ENCODE measurements at places on chromosomes 4 and X.

DNA sequence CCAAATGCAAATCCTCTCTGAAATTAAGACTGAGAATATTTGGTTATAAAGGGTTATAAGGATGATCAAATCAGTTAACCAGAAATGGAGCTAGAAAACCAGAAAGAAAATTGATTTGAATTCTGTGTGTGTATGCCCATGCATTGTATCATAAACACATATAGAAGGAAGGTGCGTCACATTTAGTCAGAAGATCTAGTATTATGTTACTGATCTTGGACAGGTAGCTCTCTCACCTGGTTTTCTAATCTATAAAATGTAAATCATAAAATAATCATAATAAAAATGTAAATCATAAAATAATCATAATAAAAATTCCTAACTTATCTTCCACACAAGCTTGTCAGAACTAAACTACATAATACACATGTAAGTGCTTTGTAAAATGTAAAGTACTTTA, 78.8 kb downstream of the BMP3 start:
- DNase-seq, result no peak

DNA sequence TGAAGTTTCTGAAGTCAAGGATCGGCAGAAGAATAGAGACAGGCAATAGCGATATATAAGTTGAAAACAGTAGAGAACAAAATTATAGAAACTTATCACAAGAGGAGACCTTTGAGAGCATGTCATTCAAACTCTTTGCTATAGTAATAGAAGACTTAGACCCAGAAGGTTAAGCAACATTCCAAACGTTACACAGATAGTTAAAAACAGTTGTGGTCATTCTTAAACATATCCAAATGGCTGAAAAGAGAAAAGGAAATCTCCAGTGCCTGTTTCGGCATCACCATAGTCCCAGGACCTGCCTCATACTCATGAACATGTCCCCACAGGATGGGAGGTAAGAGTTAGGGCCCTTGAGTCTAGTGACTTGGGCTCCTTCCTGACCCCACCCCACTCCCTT, 258.1 kb upstream of the NOCT start:
- no peak for DNase-seq

DNA sequence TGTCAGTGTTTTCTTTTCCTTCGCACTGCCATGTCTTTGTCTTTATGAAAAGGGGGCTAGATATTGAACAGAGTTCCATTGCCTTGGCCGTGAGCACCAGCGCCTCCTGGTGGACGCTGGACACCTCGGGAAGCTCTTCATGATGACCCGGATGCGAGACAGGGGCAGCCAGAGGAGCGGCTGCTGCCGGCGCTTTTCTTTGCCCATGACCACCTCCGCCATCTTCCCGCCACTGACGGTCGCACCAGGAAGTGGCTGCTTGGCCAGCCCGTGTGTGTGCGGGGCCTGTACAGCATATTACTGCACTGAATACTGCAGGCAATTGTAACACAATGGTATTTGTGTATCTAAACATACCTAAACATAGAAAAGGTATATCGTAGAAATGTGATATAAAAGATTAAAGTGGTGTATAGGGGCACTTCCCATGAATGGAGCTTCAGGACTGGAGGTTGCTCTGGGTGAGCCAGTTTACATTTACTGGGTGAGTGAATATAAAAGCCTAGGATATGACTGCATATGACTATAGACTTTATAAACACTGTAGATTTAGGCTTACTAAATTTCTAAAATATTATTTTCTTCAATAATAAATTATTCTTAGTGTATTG, 15.8 kb upstream of the GRIA2 start:
- DNase-seq, result peak; percentile 29

- DNase-seq, result peak; percentile 86
These were observed 20.2 kb downstream of the WDR1 start for GRCh38 chr4:10096201-10096977.

- no peak for DNase-seq
These were observed 508.1 kb upstream of the ARX start for GRCh38 chrX:25523574-25524540.

DNA sequence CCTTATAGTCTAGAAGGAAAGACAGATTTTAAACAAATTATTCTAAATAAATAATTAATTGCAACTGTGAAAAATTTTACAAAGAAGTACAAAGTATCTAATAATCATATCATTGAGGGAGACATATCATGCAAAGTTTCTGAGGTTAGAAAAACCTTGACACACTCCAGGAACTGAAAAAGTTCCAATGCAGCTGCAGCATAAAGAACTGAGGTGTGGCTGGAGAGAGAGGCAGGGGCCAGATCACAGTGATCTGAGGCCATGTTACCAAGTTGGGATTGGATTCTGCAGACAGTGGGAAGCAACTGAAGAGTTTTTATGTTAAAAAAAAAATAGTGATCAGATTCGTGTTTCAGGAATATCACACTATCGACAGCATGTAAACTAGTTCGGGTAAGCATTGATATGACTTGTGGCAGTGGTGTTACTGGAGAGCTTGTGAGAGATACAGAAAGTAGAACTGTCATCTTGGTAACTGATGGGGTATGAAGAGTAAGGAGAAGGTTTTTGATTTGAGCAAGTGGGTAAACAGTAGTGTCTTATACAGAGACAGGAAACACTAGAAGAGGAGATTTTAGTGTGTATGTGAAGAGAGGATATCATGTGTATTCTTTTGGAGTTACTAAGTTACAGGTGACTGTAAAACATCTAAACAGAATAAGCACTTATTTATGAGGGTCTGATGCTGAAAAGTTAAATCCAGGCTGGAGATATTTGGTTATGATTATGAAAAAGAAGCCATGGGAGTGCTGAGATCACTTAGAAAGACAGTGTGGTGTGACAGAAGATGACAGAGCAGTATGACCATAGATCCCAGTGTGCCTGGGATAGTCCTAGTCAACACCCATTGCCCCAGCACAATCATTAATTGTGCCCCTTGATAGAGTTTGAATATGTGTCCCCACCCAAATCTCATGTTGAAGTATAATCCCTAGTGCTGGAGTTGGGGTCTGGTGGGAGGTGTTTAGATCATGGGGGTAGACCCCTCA, 15.6 kb upstream of the SPRY1 start:
- DNase-seq, result no peak

DNA sequence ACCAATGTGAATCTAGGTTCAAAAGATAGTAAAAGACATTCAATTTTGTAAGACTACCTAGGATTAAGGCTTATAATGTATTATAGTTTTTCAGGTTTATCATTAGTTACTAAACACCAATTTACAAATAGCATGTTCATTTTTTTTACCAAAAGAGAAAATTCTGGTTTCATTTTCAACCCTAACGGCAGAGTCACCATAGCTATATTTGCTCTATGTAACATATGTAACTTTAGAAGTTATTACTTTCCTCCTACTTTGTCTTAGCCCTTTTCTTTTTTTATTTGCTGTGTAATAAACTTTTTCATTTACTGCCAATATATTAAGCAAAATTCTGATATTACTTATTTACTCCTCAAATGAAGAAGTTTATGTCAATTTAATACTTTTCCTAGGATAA, 639.6 kb downstream of the ARAP2 start:
- no peak for DNase-seq

DNA sequence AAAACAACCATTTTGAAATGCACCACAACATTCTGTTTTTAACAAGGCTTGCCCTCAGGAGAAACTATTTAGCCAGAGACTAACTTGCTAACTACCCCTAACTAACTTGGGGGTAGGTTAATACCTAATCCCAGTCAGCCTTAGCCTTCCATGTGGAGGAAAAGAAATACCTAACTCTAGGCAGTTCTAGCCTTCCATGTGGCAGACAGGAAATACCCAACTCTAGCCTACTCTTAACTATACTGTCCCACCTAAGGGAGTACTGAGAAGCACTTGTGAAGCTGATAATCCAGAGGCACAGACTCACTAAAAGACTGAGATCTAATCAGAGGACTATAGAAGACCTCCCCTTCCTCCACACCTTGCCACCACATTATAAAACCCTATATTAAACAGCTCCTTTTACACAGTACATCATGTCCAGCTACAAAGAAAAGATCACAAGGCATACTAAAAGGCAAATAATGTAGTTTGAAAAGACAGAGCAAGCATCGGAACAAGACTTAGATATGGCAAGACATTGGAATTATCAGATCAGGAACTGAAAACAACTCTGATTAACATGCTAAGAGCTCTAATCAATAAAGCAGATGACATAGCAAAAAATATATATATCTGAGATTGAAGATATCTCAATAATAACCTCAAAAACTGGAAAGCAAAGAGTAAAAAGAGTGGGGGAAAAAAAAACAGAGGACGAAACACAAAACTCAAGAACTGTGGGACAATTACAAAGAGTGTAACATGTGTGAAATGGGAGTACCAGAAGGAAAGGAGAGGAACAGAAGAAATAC, 52.2 kb downstream of the FRYL start:
- DNase-seq, result no peak

- DNase-seq, result no peak
These were observed 836 bp downstream of the GPM6A start for GRCh38 chr4:175811228-175811627.

DNA sequence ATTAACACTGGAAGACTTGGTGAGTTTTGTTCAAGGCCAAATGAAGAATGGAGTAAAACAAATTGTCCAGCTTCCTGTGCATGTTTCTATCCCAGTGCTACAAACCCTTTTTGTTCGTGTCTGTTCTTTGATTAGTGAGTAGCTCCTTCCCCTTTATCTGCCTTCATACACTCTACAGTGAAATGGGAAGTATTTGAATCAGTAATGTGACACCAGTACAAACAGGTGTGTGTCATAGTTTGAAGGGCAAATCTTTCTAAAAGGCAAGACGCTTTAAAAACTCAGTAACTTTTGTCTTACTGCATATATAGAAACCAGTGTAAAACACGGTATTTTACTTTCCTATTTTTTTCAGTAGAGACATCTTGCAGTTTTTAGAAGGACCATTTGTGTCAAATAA, 5.9 kb downstream of the ARHGEF38 start:
- DNase-seq, result no peak

GRCh38 chrX:7085879-7086278, 61.6 kb upstream of the STS start:
- DNase-seq, result no peak

- no peak for DNase-seq
These were observed 158.5 kb downstream of the SH3KBP1 start for GRCh38 chrX:19728915-19729314.

DNA sequence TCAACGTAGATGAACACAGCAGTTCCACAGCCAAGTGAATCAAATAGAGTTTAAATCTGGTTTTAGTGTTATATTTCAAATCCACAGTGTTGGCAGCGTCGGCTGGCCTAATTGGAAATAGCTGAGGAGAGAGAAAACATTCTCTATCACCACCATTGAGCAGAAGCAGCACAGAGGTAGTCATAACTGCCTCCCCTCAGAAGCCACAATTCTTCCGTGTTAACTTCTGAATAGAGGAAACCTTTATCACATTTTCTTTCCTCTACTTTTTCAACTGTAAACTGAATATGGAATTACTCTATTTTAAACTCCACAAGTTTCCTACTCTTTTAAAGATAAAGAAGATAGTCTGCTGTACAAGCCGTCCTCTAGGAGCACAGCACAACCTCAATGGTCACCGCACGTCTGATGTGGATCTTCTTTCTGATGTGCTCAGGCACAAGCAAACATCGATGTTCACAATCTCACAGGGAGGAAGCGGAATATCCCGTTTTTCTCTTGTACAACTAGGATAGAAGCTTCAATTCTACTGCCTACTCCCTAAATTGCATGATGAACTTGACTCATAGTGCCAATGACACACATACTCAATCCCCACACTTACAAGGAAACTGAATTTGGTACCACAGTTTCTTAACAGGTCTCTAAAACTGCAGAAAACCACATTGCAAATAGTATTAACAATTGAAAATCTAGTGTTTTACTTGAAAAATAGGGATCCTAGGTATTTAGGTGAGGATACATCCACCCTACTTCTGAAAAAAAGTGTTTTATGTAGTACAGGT, 217.8 kb upstream of the ETNPPL start:
- no peak for DNase-seq

- no peak for DNase-seq
These were observed 15.6 kb upstream of the TAB3 start for GRCh38 chrX:30904632-30905031.

GRCh38 chr4:144411700-144412099, 234.3 kb upstream of the HHIP start:
- DNase-seq, result no peak

GRCh38 chr4:48899432-48899749, 7.2 kb downstream of the OCIAD2 start:
- DNase-seq, result no peak

GRCh38 chr4:113539408-113539807, 222.1 kb downstream of the CAMK2D start:
- DNase-seq, result no peak

DNA sequence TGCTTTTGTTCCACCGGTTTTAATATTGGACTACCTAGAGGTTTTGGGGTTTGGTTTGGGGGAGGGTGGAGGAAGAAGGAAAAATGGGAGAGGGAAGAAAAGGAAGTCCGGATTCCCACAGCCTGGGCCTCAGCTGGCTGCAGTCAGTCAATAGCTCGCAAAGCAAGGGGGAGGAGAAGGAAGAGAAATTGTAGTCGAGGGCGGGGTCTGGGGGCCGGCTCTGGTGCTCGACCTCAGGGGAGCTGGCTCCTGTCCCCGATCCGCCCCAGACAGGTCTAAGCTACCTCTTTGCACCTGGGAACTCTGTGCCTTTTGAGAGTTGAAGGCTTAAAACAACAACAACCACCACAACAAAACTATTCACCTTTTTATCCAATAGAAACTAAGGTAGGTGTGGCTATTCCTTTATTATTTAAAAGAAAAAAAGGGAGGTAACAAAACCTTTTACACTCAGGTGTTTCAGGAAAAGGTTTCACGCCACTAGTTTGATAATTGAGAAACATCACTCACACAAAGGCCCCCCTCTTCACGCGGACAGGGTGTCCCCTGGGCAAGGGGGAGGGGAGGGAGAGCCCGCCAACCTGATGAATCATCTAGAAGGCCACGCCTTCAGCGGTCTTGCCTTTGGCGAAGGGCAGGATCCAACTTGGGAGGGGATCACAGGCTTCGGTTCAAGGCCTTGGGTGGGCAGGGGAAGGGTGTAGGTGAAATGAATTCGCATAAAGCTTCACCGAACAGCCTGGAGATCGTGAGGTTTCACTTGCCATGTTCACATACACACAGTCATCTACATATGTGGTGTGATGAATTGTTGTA, 1.6 kb upstream of the LNX1 start:
- DNase-seq, result no peak

- no peak for DNase-seq
These were observed 108.7 kb downstream of the IQCM start for GRCh38 chr4:149706942-149707341.

- no peak for DNase-seq
These were observed 34.2 kb upstream of the SULT1E1 start for GRCh38 chr4:69894186-69894585.

GRCh38 chr4:3291411-3291968, 1.3 kb upstream of the RGS12 start:
- DNase-seq, result no peak
